ENCODE measurements at places on chromosomes 4 and X.

DNA sequence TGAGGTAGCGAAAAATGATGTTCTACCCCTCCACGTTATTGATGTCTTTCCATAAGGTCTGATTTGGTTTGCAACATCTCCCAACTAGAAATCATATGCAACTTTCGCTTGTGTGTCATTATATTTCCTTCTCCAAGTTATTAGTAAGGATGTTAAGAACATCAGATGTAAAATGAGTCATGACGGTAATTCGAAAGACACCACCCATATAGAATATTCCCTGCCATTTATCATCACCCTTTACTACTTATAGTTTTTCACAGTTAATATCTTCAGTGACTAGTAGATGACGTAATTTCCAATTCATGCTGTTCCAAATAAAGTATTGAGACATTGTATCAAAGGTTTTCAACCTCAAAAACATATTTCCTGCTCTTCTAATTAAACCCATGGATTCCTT, 146.7 kb upstream of the MAP3K15 start:
- no peak for DNase-seq

DNA sequence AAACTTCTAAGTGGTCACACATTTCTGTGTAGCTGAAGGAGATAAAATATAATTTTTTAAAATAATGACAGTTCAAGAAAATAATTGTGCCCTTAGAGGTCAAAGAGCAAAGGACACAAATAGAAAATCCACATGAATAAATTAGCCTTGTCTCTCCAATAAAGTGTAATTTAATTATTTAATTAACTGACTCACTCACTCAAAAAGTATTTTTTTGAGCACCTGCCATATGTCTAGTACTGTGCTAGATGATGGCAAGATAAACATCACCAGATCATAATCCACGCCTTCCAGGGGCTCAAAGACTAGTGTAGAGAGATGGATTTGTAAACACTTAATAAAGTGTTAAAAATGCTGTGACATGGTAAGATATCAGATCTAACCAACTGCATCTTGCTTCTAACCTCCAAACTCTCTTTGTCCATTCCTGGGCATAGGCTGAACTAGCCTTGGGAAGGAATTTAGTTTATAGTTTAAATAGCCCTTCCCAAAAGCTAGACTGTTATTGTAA, 112.5 kb downstream of the SCLT1 start:
- no peak for DNase-seq

- DNase-seq: no peak
Measured at GRCh38 chr4:149952101-149952500, 126.1 kb upstream of the DCLK2 start.

GRCh38 chr4:187010052-187010451, 286.4 kb upstream of the FAT1 start:
- DNase-seq: no peak

- no peak for DNase-seq
Measured at GRCh38 chr4:173169178-173169427, 492 bp downstream of the GALNT7 start.

- DNase-seq: no peak
Measured at GRCh38 chrX:34879346-34879745, 63.2 kb upstream of the FAM47B start.

DNA sequence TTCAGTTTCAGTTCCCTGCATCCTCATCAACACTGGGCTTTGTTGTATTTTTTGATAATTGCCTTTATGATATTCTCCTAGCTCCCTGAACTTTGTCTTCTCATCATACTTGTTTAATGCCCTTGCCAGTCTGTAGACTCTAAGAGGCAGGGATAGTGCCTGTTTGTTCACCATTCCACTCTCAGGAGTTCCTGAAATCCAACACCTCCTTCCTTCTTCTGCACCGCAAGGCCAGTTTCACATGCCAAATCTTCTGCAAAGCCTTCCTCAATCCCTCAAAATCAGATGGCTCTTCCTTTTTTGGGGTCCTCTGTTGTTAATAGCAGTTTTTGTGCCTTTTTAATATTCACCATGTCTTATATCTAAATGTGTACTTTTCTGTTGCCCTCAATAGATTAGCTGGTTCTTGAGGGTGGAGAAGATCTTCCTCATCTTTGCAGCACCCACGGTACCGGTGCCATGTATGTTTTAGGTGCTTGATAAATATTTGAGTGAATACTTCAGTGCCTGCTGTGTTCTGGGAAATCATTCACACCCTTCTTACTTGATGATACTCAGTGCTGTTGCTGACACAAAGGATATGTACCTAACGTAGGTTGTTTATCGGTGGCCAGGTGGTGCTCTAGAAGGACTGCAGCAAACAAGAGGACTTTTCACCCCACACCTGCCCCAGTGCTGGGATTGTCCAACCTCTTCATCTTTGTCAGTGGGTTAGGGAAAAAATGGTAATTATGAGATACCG, 85.3 kb upstream of the LIMCH1 start:
- no peak for DNase-seq

GRCh38 chrX:9316096-9316495, 148.8 kb upstream of the TBL1X start:
- no peak for DNase-seq

DNA sequence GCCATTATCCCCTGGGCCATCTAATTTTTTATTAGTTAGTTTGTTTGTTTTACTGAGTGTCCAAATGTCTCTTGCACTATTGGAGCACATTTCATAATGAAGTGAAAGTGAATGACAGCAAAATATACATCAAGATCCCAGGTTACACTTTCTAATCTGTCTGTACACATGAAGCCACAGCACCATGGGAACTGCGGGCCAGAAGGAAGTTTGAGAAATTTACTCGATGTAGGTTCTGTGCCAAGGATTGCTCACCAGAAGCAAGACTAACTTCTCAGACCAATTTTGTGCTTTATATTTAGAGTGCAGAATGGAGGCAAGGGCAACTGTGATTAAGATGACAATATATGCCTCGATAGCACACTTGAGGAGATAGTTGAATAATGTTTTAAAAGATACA, 258.0 kb downstream of the COL25A1 start:
- no peak for DNase-seq

Data from activated CD4-positive, alpha-beta T cell treated with anti-CD3 and anti-CD28 coated beads for 24 hours (primary cell).